Tibial nerve (tissue), 4 donors: ENCODE measurements at places on chromosomes 6 and 20. TPM values are rescaled to one million over a fixed set of nuclear protein-coding genes. Genes with fewer than 3 reads are reported as not detected.

DNA sequence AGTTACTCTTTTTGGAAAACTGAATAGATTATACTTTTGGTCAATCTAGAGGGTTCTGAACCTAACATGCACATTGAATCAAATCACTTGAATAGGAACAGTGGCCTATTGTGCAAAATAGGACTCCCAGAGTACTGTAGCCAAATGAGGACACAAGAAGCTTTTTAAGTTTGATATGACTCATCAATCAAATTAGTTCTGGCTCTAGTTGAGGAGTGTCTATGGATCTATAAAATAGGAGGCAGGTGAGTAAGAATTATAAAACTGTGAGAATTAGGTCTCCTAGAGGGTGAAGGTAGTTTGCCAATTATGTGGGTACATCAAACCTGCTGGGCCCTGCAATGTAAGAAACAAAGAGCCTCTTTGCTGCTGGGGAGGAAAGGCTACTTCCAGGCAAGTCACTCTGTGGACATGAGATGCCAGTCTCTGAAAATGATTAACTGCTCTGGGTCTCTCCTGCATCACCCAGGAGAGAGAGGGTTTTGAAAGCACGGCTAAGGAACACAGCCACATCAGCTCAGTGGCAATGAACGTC, 112.3 kb downstream of the RCAN2 start:
- H3K27ac ChIP-seq = no peak overlapping the region
- no peaks in the 10 kb centered on the region for H3K27me3 ChIP-seq
- H3K4me1 ChIP-seq = no peaks in the 10 kb centered on the region
- no peak overlapping the region for H3K4me3 ChIP-seq
- no peak for DNase-seq

- no peak overlapping the region for H3K4me3 ChIP-seq
- no peaks in the 10 kb centered on the region for H3K27me3 ChIP-seq
- DNase-seq = no peak
- H3K4me1 ChIP-seq = peaks cover 28% of the 10 kb centered on the region
Observed at GRCh38 chr6:150686566-150686965, 86.9 kb downstream of the PLEKHG1 start.

DNA sequence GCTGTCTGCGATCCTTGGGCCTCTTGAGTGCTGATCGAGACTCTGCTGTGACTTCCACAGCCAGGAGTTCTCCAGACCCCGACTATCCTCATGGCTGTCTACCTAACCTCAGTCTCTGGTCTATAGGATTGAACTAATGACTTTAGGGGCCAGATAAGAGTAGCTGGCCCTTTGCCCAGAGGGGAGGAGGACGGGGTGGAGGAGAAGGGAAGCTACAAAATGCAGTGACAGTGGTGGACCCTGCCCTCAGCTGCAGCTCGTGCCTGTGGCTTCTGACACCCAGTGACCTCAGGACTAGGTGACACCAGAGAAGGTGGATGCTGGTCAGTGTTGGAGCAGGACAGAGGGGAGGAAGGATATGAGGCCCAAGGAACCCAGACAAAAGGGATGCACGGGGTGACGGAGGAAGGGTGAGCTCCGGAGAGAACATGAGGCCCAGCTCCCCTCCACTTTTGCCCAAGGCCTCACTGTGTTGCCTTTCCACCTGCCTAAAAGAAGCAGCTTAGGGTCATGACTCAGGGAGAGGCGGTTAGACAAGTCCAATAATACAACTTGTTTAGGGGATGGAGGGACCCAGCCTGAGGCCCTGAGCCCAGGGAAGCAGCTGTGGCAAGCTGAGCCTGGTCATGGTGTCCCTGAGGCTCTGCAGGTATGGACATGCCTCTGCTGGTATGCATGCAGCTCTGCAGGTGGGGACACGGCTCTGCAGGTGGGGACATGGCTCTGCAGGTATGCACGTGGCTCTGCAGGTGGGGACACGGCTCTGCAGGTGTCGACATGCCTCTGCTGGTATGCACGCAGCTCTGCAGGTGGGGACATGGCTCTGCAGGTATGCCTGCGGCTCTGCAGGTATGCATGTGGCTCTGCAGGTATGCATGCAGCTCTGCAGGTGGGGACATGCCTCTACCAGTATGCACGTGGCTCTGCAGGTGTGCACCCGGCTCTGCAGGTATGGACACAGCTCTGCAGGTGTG, 67.7 kb downstream of the SYNJ2 start:
- no peak overlapping the region for H3K4me3 ChIP-seq
- H3K27ac ChIP-seq = no peak overlapping the region
- H3K27me3 ChIP-seq = no peaks in the 10 kb centered on the region
- H3K4me1 ChIP-seq = no peaks in the 10 kb centered on the region
- H3K36me3 ChIP-seq = no peaks in the 10 kb centered on the region

DNA sequence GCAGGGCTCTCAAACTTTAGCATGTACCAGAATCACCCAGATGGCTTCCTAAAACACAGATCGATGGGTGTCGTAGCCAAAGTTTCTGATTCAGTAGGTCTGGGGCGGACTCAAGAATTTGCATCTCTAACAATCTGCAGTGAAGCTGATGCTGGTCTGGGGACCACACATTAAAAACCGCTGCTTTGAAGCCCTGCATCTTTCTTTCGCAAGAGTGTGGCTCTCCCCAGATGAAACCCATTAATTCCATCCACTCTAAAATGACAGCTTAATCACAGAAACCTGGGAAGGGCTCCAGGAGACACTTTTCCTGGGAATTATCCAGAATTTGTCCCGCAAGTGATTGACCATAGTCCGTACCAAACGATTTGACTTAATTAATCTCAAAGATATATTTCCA, 319.8 kb upstream of the PLCB4 start:
- no peak overlapping the region for H3K4me3 ChIP-seq
- H3K36me3 ChIP-seq = no peaks in the 10 kb centered on the region
- no peak overlapping the region for H3K27ac ChIP-seq
- no peaks in the 10 kb centered on the region for H3K27me3 ChIP-seq
- no peaks in the 10 kb centered on the region for H3K4me1 ChIP-seq
- no peak for DNase-seq

Gene ARFGEF3
- 5.9 TPM for total RNA-seq

DNA sequence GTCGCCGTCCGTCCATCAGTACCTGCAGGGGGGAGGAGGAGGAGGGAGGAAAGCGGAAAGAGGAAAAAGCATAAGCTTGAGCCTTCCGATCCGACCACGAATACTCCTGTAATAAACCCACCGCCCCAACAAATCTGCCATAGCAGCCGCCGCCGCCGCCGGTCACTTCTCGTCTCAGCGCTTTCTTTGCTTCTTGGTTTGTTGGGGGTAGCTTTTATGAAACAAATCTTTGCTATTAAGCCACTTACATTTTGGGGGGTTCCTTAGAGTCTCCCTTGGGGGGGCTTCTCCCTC, 277 bp downstream of the ADGRB3 start:
- DNase-seq = no peak
- H3K4me1 ChIP-seq = peaks cover 34% of the 10 kb centered on the region
- H3K4me3 ChIP-seq = peak overlapping the region; percentile 73
- H3K36me3 ChIP-seq = no peaks in the 10 kb centered on the region
- no peaks in the 10 kb centered on the region for H3K27me3 ChIP-seq
- peak overlapping the region; percentile 76 for H3K27ac ChIP-seq

Gene SLC22A3
- 205 TPM for total RNA-seq
